ENCODE measurements at places on chromosomes 7 and 10.

DNA sequence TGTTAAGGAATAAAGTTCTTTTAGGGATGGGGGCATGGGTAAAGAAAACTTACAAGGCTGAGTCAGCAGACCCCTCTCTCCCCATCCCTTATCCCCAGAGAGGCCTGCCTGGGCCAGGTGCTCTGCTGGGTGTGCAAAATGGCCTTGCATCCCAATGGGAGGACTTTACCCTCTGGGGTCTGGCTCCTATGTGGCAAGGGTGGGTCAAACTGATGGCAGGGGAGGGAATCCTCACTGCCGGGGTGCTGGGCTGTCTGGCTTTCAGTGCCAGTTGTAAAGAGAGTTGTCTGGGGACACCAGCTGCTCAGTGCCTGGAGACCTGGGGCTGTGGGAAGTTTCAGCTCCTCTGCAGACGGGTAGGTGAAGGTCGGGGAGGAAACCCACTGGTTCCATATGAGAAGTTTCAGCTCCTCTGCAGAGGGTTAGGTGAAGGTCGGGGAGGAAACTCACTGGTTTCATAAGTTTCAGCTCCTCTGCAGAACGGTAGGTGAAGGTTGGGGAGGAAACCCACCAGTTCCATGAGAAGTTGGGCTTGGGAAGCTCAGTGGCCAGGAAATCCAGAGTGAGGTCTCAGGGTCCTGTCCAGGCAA is 127.2 kb upstream of the PODXL start:
- DNase-seq, result no peak

- peak; percentile 8 for DNase-seq
Measured at GRCh38 chr7:51315393-51316261, 982 bp downstream of the COBL start.

DNA sequence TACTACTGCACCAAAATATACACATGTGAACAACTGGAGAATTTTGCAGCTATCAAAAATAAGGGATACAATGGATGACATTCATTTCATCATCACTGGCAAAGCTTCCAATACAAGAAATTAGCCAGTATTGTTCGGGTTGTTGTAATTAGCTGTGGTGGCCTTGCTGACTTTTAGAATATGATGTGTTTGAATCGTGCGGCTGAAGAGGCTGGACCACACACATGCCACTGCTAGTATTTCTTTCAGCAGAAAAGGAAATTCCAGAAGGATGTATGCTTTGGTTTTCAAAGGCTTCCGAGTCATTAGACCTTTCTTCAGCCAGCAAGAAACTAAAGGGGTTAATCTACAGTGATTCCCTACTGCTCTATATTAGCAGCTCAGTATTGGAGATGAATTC is 16.6 kb downstream of the RPP38 start:
- DNase-seq, result no peak

GRCh38 chr7:87213252-87213651 is 6.3 kb downstream of the TMEM243 start:
- no peak for DNase-seq

DNA sequence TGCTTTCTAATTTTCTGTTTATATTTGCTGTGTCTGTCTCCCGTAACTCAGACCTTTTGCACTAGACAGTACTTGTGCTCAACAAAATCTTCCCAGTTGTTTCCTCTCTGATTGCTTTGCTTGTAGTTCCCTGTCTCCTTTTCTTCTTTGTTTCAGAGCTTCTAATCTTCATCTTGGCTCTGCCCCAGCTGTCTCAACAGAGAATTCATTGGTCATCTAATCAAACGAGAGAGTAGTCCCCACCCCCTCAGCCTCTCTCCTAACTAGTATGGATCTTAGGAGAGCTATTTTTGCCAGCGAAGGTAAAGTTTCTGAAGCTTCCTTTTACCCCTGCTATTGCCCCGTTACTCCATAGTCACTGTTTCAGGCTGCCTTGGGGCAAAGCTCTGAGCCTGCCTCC is 32.8 kb downstream of the SLC26A4 start:
- no peak for DNase-seq

- DNase-seq, result no peak
Measured at GRCh38 chr7:157635148-157635500, 298.3 kb downstream of the DNAJB6 start.

DNA sequence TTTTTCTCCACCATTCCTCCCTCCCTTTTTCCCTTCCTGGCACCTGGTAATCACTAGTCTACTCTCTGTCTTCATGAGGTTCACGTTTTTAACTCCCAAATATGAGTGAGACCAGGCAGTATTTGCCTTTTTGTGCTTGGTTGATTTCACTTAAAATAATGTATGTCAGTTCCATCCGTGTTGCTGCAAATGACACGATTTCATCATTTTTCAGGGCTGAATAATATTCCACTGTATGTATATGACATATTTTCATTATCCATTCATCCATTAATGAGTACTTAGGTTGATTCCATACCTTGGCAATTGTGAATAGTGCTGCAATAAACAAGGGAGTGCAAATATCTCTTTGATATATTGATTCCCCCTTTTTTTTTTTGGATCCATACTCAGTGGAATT is 25.8 kb downstream of the GALNT17 start:
- no peak for DNase-seq

GRCh38 chr7:17758008-17758407 is 182.3 kb downstream of the SNX13 start:
- no peak for DNase-seq

- no peak for DNase-seq
Measured at GRCh38 chr7:137755846-137756651, 90.7 kb downstream of the DGKI start.

GRCh38 chr10:102678068-102678400 is 33.8 kb downstream of the TRIM8 start:
- no peak for DNase-seq

DNA sequence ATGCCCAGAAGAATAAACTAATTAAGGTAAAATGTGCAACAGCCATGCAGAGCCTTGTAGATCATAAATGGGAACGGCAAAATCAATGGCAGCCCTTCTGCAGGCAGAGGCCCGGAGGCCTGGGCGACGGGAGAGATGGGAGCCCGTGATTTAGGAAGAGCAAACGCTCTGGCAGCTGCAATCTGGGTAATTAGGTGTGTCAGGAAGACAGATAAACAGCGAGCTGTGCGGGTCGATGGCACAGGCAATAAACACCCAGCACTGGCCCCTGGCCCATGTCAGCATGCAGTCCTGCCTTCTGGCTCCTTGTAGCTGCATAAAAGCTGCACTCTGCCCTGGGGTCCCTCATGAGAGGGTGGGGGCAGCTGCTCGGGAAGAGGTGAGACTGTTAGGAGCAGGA is 78.0 kb downstream of the GOLGA7B start:
- DNase-seq, result no peak

DNA sequence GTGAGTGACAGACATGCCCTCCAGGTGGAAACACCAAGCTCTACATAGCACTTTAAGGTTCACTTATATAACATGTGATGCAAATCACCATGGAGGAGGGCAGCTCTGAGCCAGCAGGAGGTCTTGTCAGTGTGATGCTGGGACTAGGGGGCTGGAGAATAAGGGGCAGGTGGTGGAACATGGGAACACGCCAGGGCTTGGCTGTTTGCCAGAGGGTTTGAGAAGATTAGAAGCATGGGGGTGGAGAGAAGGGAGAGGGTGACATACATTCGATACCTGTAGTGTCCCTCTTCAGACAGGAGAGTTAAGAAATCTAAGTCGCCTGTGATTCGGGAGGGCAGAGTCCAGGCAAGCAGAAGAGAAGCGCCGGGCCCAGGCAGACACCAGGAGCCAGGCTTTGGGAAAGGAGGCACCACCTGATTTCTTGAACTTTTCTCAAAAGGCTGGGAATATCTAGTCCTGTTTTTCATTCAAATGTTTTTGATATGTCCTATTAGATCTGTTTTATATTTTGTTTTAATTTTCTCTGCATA is 16.9 kb upstream of the LAMB4 start:
- DNase-seq, result no peak

GRCh38 chr10:61852261-61852660 is 49.2 kb upstream of the ARID5B start:
- no peak for DNase-seq

GRCh38 chr7:102279537-102280400 is 6.9 kb upstream of the SH2B2 start:
- peak; percentile 51 for DNase-seq
